ENCODE measurements at places on chromosomes 2 and 18. TPM values are rescaled to one million over a fixed set of nuclear protein-coding genes. Genes with fewer than 3 reads are reported as not detected.

TTN gene
- 12.2 TPM for total RNA-seq

LIPG gene
- total RNA-seq: 34.4 TPM

- H3K4me1 ChIP-seq: peaks cover 2% of the 10 kb centered on the region
- H3K36me3 ChIP-seq: no peaks in the 10 kb centered on the region
- H3K27me3 ChIP-seq: peaks cover 23% of the 10 kb centered on the region
- H3K27ac ChIP-seq: no peak overlapping the region
Observed at GRCh38 chr2:236703373-236703709, 133.7 kb downstream of the ACKR3 start.

GRCh38 chr2:20538308-20539132, 91.6 kb downstream of the RHOB start:
- peaks cover 23% of the 10 kb centered on the region for H3K27me3 ChIP-seq
- DNase-seq: no peak

All from progenitor cell of endocrine pancreas (in vitro differentiated cells).